ENCODE measurements at places on chromosomes 3 and 15.
A peak's percentile ranks its signal among the peaks of the same experiment; 100 is the strongest.

- no peak for DNase-seq
Observed at GRCh38 chr15:67547064-67547463, 4.6 kb downstream of the MAP2K5 start.

- peak; percentile 55 for DNase-seq
Observed at GRCh38 chr3:48507256-48508061, 3.5 kb upstream of the SHISA5 start.

- DNase-seq = no peak
Observed at GRCh38 chr3:146128939-146129338, 32.0 kb downstream of the PLOD2 start.

DNA sequence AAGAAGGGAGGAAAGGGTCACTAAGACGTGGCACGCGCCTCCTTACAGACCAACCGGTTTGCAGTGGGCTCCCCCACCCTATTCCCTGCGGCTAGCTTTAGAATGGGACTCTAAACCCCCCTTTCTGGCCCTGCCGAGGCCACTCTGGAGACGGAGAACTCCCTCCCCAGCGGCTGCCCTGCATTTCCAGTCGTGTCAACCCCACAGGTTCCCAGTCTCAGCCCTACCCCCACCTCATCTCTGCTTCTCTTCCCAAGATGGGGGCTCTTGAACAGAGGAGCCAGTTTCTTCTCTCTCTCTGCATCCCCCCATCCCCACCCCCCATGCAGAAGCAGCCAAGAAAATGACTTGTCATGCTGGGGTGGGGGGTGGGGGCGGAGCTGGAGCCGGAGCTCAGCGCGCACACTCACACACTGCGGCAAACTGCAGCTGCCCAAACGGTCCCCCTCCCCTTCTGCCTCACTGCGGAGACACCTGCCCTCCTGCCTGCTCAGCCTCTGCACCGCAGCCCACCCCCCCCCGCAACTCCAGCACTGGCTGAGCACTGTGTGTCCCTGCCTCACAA lies 871 bp downstream of the MAP1A start:
- peak; percentile 66 for DNase-seq

DNA sequence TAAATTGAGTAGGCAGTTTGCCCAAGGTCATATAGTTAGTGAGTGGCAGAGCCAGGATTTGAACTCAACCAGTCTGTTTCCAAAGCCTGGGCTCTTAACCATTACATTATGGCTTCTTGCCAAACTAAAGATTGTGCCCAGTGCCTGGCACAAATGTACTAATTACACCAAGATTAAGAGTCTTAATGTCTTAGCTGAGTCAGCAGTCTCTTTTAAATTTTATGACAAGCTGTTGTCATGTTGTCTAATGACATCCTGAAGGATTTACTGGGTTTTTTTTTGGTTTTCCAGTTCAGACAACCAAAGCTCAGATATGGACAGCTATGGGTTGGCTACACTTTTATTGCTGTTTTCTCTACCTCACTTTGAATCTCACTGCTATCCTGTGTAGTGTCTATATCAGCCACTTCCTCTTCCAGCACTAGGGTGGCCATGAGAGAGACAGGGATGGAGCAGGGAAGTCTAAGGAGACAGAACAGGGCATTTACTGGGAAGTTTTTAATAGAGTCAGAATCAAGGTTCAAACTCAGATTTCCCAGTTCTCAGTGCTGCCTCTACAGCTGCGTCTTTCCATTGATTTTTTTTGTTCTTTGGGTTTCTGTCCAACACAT lies 10.5 kb downstream of the FBXL2 start:
- no peak for DNase-seq

DNA sequence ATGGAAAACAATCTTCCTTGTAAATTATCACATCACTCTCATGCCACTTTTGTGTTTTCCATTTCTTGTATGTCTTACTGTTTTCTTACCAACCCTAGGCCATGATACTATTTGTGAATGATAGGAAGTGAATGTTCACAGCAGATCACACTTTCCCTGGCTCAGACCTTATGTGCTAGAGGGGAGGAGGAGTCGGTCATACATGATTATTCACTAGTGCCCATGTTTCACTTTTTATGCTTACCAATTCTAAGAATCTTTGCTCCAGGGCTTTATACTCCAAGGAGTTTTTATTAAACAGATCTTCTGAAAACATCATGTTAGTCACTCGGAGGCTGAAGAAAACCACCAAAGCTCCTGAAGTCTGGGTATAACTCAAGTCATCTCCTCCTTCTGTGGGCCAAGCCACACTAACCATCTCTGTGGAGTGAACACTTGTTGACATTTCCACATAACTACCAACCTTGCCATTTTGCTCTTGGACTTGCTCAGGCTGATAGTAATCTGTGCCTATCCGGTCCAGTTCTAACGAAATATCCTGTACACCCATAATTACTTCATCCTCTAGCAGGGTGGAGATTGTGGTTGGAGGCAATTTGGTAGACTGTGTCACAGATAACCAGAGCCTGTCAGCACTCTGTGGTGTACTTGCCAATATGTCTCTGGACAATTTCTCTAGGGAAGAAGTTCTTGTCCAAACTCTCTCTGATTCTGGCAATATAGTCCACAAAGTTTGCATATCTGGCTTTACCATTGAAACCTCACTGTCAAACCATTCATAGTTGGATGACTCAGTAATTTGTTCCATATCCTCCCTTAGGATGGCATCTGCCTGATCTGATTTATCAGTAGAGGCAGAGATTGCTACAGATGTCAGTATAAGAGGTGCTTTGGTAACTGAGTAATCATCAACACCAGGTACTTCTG lies 76.8 kb downstream of the IMPG2 start:
- DNase-seq = peak; percentile 20

- DNase-seq = no peak
Observed at GRCh38 chr3:60160822-60161748, 1090.2 kb downstream of the FHIT start.

DNA sequence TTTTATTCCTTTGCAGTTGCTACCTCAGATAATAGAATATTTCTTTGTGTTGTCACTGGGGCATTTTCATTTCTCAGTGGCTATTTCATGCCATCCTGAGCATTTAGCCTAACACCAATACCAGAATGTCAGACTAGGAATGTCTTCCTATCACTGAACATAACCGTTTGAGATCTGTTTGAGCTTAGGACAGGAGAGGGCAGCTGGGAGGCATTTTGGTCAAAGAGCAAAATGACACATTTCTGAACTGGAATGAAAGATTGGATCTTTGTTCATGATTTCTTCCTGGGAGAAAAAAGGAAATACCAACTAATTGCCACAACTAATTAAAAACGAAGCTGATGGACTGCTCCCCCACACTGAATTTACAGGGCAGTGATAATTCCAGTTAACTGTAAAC lies 921.3 kb upstream of the NR2F2 start:
- DNase-seq = no peak

DNA sequence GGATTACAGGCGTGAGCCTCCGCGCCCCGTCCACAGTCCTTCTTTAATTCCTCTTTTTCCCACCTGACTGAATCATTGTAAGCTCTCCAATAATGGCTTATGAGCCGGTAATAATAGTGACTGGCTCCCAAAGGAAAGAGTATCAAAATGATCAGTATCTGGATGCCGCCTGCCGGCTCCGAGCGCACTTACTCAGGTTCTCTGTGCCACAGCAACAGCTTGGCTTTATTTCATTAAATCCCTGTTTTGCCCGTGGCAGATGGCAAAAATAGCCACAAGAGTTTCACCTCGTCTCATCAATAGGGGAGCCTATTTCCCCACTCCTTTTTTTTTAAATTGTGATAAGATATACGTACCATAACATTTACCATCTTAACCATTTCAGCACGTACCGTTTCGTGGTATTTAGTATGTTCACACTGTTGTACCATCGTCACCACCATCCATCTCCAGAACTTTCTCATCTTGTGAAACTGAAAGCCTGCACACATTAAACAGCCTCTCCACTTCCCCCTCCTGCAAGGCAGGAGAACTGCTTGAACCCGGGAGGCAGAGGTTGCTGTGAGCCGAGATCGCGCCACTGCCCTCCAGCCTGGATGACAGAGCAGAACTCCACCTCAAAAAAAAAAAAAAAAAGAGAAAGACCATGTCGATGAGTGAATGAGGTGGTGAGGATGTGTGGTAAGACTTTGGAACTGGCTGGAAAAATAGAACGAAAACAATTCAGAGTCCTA lies 80.7 kb upstream of the DLG1 start:
- no peak for DNase-seq

DNA sequence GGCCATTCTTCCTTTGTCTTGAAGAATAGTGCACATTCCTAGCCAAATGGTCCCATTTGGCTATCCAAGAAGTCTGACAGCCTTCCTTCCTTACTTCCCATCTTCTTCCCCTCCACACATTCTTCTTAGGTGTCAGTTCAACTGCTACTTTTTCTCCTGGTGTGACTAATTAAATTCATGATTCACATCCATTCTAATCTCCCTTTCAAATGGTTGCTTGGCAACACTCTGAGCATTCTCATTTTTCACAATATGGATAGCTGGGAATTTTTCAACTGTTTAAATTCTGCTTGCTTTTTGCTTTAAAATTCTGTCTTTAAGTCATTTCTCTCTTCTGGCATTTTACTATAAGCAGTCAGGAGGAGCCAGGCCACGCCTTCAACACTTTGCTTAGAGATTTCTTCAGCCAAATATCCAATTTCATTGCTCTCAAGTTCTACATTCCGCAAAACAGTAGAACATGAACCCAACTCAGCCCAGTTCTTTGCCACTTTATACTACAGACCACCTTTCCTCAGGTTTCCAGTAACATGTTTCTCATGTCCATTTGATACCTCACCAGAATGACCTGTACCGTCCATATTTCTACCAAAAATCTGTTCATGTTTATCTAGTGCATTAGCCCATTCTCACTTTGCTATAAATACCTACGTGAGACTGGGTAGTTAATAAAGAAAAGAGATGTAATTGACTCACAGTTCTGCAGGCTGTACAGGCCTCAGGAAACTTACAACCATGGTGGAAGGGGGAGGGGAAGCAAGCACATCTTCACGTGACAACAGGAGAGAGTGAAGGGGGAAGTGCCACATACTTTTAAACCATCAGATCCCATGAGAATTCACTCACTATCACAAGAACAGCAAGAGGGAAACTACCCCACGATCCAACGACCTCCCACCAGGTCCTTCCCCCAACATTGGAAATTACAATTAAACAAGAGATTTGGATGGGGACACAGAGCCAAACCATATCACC lies 31.9 kb upstream of the MCF2L2 start:
- DNase-seq = no peak

DNA sequence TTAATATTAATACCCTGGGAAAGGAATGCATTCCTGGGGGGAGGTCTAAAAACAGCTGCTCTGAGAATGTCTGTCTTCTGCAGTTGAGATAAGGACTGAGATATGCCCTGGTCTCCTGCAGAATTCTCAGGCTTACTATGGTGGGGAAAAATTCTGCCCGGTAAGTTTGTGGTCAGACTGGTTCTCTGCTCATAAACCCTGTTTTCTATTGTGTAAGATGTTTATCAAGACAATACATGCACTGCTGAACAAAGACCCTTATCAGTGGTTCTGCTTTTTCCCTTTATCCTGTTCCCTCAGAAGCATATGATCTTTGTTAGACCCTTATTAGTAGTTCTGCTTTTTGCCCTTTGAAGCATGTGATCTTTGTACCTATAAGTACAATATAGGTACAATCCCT lies 494.6 kb downstream of the CNTN6 start:
- DNase-seq = no peak

DNA sequence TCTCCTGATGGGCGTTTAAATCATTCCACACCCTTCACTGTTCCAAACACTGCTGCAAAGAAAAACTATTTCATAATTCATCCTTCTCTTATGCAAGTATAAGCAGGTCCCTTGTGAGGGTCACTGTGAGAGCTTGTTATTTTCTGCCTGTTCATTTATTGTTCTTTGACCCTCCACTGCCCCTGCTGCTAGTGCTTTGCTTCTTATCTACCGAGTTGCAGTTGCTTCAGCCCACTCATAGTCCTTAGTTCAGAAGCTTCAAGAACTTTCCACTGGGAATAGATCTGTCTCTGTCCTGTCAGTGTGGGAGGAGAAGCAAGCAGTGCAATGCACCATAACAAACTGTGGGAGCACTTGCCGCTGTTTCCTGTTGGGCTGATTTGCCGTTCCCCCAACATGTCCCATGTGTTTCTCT lies 39.8 kb downstream of the RIOX2 start:
- no peak for DNase-seq

GRCh38 chr3:127105587-127105986 lies 87.3 kb upstream of the PRR23E start:
- DNase-seq = no peak

DNA sequence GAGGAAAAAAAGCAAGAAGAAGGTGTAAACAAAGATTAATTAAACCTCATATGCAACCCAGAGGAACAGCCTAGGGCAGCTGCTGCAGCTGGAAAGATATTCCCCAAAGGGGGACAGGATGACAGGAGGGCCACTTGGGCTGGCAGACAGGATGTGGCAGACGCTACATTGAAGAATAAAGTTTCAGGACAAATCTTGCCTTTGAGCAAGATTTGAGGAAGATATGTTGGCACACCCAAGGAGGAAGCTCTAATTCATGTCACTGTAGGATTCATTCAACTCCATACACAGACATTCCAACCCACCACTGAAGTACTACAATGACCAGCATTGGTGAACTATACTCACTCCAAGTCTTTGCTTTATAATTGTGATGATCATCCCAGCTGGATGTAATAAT lies 504.0 kb downstream of the SHQ1 start:
- DNase-seq = no peak

- DNase-seq = peak; percentile 29
Observed at GRCh38 chr3:183427876-183428446, 458 bp downstream of the MCF2L2 start.

DNA sequence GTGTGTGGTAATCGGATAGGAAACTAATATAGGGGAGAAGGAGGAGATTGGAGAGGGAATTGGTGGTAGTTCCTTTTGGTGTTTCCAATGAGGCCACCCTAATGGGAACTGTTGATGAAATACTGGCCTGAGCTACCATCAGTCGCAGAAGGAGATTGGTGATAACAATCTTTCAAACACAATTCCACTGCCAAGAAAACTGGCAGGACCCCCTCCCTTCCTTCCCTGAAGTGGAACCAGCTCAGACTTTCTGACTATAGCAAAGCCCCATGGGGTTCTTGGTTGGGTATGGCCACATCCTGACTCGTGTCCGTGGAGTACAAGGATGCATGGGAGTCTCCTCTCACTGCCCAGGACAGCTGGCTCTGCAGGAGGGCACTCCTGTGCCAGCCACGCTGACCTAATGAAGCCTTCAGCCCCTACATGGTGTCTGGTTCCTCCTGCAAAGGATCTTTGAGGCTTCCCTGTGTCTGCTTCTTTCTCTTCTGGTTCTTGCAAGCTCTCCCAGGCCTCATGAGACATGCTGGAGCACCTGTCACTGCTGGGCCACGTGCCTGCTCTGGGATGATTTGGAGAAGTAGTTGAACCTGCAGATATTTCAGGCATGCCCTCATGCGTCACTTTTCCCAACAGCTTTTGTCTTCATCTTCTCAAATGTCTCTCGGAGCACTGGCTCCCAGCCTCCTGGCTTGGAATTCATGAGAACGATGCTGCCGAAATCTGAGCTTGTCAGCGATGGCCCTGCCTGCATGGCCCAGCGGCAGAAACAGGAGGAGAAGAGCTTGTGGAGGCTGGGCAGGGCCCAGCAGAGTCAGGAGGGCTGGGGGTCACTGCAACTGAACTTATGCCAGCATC lies 90.0 kb upstream of the ADPGK start:
- no peak for DNase-seq

- DNase-seq = peak; percentile 65
Observed at GRCh38 chr15:52392008-52392687, 96.5 kb upstream of the MYO5C start.
